ENCODE measurements at places on chromosomes 1 and 21.

- DNase-seq: no peak
Observed at GRCh38 chr1:108847494-108847893, 9.4 kb downstream of the AKNAD1 start.

DNA sequence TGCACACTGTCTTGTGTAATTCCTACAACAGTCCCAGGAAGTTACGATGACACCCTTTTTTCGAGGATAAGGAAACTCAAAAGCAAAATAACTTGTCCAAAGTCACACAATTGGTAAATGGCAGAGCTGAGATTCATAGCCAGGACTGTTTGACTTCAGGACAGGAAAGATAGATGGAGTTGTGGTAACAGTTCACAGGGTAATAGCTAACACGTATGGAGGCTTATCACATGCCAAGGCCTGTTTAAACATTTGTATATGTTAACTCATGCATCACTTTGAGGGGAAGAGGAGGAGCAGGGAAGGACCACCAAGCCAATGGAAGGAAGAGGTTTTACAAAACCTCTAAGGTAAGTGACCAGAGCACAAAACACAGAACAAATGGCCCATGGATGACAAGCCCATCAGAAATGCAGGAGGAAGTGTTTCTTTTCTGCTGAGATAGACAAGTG, 2.8 kb downstream of the DHCR24 start:
- DNase-seq: no peak

GRCh38 chr1:106746448-106747085, 309.9 kb upstream of the PRMT6 start:
- no peak for DNase-seq

DNA sequence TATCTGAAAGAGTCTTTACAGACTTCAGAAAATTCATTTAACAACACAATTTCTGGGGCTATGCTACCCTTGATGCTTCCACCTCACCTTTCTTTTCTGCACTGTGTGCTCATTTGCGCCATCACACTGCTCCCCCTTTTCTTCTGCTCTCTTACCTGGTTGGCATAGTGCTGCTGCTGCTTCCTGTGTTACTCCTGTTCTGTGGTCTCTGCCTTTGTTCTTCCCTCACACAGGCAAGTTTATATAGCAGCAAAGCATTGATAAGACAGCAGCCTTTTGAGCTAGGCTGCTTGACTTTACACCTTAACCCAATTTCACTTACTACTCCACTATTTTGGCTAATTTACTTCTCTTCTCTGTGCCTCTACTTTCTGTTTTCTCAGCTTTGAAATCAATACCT, 18.3 kb downstream of the SGIP1 start:
- no peak for DNase-seq

- no peak for DNase-seq
Observed at GRCh38 chr21:41596241-41596925, 88.4 kb upstream of the TMPRSS2 start.

- DNase-seq: peak; percentile 43
Observed at GRCh38 chr1:63794939-63795378, 21.1 kb downstream of the ROR1 start.
